ENCODE measurements at places on chromosomes 6 and 20.
A peak's percentile ranks its signal among the peaks of the same experiment; 100 is the strongest.

- DNase-seq = no peak
These were observed 164.7 kb downstream of the LINC00237 start for GRCh38 chr20:20941468-20941889.

DNA sequence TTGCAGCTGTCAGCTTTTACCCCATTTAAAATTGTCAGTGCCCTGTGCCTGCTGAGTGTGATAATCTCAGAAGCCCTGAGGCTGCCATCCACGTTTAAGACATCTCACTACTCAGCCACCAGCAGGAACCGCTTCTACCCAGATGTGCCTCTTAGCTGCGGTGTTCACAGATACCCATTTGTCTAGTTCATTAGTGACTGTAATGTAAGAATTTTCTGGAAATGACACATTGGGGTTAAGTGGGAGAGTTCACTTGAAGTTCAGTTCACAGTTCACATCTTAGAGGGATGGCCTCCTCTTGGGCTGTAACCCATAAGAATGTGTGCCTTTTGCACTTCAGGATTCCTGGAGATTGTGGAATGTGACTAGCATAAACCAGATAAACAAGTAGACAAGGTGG is 477.7 kb downstream of the BTBD3 start:
- DNase-seq = no peak

DNA sequence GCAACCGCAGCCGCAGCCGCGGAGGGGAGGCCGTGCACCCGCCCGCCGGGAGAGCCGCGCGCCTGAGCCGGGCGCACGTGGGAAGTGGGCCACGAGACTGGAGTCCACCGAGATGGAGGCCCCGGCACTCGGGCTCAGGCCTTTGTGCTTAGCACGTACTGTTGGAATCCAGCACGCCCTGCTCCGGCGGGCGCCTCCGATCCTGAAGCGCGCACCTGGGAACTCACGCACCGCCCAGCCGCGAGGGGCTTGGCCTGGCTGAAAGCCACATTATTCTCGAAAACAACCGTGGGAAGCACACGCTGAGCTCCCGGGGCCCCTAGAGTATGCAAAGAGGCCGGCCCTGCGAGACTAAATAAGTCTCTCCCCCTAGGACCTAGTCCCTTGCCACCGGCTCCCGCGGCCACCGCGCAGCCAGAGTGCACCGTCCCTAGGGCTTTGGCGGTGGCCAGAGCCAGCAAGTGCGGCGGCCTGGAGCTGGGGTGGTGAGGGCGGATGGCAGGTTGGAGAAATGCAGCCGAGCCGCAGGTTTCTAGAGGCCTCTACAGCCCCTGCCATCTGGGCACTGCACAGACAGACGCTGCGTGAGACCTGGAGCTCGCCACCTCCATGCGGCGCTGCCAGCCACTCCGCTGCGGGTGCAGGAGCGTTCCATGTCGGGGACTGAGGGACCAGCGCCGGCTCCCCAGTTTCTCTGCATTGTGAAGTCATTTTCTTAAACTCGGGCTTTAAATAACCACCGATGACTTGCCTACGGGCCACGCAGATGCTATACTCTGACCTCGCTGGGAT is 42.0 kb upstream of the LY86 start:
- peak; percentile 68 for DNase-seq

- DNase-seq = no peak
These were observed 26.8 kb downstream of the ZBTB9 start for GRCh38 chr6:33481192-33481591.

DNA sequence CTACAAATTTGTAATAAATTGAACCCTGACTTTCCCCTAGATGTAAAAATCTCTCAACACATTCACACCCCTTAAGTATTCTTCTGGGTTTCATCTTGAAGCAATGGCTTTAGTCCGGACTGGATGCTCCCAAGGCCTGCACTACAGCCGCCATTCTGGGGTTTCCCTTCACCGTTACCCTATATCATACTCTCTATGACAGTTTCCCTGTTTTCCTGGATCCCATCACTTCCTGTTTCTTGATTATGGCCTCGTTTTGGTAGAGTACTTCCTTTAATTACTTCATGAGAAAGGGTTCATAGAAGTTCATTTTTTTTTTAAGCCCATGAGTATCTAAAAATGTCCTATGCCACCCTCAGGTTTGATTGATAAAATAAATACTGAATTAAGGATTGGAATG is 11.7 kb downstream of the FIG4 start:
- DNase-seq = no peak

DNA sequence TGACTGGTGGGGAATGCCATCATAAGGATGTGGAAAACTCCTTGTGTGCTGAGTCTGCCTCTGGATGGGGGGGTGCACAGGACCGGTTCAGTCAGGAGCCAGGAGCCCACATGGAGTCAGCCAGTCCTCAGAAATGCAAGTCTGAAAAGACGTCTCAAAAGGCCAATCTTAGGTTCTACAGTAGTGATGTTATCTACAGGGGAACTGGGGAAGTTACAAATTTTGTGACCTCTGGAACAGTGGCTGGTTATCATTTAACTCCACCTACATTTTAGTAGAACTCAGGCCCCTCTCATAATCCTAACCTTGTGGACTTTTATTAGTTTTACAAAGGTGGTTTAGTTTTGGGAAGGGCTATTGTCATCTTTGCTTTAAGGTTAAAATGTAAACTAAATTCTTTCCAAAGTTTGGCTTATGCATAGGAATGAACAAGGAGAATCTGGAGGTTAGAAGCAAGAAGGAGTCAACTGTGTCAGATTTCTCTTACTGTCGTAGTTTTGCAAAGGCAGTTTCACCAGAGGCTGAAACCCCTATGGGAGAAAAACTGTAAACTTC is 13.7 kb upstream of the TBC1D22B start:
- DNase-seq = no peak

DNA sequence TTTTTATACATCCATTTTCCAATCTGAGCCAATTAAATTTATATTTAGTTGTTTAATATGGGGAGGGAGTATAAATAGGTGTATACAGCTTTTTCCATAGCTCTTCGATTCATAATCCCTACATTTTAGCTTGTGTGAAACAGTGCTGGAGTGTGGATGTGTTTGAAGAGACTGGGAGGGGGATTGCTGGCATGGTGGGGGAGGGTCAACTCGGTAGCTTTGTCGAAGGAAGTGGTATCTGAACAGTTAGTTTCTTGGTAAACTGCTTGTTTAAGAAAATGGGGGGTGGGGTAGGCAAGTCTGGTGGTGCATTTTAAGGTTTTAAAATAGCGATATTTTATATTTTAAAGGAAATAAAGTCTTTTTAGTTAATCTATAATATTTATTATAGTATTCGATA is 1.4 kb upstream of the LIN28B start:
- DNase-seq = no peak

DNA sequence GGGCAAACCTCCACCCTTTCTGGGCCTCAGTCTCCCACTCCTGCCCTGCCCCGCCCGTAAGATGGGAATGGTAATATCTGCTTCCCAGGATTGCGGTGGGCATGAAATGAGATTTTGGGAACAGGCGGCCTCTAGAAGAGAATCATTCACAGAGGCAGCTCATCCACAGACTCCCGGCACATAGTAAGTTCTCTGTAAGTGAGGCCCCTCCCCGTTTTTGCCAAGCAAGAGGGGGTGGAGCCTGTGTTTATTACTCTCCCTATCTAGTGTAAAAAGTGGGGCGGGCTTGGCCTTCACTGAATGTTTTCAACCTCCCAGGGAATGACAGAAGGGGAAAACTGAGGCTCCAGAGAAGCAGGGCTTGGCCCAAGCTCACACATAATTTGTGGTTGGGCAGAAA is 20.0 kb downstream of the SUN5 start:
- DNase-seq = no peak

DNA sequence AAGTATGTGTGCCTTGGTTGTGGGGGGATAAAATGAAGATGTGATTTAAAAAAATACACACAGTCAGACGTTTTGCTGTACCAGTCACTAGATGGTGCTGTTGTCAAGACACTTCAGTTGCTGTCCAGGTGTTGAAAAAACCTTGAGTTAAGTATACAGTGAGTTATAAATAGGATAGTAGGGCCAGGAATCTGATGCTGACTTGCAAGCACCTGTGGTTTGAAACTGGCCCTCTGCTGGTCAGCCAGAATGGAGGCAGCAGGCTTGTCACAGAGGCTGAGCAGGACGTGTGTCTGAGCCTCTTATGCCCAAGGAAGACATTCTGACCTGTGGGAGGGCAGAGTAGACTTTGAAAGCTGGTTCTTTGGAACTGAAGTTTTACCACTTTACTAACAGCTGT is 27.8 kb downstream of the RNF8 start:
- peak; percentile 82 for DNase-seq

DNA sequence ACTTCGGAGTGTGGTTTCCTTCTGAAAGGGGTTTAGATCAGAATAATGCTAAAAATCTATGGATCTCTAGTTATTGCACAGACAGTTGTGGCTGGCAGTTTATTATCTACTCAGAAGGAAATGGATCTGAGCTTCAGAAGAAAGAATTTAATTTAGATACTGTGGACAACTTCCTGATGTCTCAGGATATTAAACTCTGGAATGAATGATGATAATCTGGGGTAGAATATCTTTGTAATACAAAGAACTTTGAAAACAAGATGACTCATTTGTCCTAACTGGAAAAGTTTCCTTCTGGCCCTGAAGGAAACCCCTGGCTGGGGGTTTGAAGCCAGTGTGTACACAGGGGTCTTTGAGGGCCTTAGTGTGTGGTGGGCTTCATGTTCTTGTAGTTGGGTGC is 78.0 kb downstream of the EDN3 start:
- DNase-seq = no peak

- peak; percentile 28 for DNase-seq
These were observed 4.6 kb downstream of the SYTL3 start for GRCh38 chr6:158654498-158654897.

DNA sequence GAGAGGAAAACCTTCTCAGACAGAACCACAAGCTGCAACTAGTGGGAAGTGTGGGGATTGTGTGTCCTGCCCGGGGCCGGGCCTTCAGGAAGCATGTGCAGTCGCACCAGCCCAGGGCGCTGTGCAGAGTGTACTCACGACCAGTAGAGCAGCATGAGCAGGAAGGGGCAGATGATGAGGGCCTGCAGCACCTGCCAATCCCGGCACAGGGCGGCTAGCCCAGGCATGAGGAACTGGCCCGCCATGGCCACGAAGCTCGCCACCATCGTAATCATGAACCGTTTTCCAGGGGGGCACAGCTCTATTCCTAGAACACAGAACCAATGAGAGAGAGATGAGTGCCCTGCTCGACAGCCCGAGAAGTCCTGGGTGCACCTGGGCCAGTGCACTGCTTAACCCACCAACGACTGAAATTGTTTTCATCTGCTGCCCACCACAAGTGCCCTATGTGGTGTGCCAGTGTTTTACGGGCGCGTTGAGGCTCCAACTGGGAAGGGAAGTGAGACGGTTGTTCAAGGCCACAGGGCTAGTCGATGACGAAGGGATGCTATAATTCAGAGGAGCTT is 65.0 kb downstream of the PSMG4 start:
- no peak for DNase-seq

- DNase-seq = no peak
These were observed 23.7 kb downstream of the EZR start for GRCh38 chr6:158795516-158795915.

GRCh38 chr6:75114806-75115205 is 91.0 kb downstream of the COL12A1 start:
- no peak for DNase-seq

- no peak for DNase-seq
These were observed 587.5 kb downstream of the RFPL4B start for GRCh38 chr6:112934433-112935327.

DNA sequence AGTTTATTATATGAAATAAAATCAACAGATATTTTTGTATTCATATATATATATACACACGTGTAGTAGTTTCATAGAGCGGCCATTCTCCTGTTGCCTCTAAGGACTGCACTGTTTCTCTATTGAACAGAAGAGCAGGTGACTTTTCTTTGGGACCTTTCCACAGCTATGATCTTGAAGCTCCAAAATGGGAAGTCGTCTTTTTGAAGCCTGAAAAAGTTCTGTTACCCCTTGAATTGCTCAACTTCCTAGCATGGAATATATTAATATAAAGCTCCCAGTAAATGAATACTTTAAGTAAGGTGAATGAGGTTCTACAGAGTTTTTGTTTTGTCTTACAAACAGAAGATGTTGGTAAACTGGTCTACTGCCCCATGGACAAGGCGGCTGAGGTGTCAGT is 42.2 kb upstream of the ADTRP start:
- no peak for DNase-seq

- DNase-seq = no peak
These were observed 4.7 kb downstream of the CDKN1A start for GRCh38 chr6:36683145-36683655.

- DNase-seq = no peak
These were observed 183.9 kb downstream of the SYNDIG1 start for GRCh38 chr20:24653306-24653705.

DNA sequence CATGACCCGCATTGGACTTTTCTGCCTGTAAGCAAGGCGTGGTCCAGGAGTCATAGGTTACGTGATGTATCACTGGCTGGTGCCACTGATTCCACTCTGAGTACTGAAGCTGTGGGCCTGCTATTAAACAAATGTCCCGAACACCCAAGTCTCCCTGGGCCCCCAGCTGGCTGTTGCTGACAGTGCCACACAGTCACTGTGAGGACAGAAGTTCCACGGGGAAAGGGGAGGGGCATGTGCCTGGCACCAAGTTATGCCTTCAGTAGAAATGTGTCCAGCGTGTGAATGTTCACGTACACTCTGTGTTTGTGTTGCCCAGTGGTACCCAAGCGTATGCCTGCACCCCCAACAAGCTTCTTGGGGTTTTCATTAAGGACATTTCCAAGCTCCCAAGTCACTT is 171.4 kb upstream of the QKI start:
- no peak for DNase-seq

DNA sequence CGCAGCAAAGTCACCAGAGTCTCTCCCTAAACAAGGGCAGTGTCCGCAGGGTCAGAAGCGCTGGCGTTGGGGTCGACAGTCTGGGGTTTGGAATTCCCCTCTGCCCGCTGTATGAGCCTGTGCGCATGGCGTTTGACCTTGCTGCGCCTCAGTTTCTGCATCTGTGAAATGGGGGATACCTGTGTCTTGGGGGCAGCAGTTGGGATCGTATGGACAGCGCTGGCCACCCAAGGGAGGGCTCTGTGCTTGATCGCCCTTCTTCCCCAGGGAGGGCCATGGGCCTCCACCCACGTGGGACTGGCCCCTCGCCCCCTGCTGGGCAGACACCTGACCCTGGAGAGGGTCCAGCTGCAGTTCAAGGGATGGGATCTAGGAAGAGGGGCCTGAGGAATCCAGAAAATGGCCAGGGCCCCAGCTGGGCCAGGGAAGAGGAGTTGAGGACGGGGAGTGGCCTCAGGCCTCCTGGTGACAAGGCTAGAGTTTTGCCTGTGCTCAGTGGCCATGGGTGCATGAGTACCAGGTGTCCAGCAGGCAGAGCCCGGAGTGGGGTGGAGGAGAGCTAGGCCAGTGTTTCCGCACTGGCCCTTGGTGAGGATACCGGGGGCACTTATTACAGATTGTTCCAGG is 26.4 kb upstream of the PHACTR3 start:
- DNase-seq = no peak

DNA sequence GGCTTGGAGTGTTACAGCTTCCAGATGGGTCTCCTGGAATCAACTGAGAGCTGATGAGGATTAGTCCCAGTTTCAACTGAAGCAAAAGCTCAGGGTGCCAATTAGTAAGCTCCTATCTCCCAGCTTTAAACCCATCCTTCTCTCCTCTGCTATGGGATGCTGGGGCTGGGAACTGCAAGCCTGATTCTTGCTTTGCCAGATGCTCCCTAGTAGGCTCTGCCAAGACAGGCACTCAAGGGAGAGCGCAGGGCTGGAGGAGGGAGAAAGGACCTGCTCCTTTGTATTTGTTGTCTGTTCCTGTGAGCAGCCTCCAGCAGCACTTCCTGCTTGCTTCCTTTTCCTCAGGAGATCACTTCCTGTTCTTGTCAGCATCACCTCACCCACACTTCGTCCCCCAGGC is 309.7 kb downstream of the KIF16B start:
- DNase-seq = peak; percentile 89

- no peak for DNase-seq
These were observed 864 bp upstream of the CEBPB start for GRCh38 chr20:50189681-50190250.

- DNase-seq = no peak
These were observed 3.3 kb downstream of the ACTL10 start for GRCh38 chr20:33669873-33670640.

All from brain (organoid and tissue), 16 donors.